ENCODE measurements at places on chromosomes 7 and 10.

- no peak for DNase-seq
Observed at GRCh38 chr10:88994019-88994418, 3.4 kb downstream of the FAS start.

GRCh38 chr7:19869979-19870378 is 96.6 kb upstream of the TMEM196 start:
- DNase-seq: no peak

- no peak for DNase-seq
Observed at GRCh38 chr10:84706431-84706830, 378.0 kb downstream of the CCSER2 start.

GRCh38 chr7:154591544-154591943 is 411.4 kb downstream of the PAXIP1 start:
- DNase-seq: no peak

DNA sequence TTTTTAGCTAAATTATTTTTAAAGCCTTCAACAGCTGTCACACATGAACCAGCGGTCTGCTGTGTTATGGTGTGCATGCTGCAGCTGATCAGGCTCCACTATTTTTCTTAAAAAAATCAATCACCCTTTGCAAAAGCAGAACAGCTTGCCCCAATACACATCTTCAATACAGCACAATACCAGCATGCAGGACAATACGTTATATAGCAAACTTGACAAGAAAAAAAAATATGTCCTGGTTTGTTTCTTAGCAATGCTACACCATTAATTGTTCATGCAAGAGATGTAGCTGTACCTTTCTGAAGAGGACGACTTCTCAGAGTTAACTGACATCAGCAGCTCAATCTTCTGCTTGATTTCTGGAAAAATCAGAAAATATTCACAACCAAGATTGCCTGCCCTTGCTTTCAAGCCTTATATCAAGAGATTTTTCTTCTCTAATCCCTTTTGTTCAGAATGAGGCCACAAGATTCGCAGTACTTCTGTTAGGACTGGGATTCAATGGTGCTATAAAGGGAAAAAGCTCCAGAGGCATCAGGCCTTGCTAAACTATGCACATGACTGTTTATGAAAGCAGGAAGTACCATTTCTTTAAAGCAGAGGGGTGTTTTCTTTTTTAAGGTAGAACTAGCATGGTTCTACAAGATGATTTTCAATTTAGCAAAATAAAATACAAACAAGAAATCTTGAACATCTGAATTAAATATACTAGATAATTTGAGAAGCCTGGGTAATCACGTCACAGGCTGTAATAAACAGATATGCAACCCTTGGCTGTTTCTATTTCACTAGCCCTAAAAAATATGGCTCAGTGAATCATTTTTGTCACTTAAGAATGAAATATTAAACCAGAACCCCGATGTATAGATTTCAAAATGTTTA is 120.0 kb downstream of the SRPK2 start:
- peak; percentile 45 for DNase-seq

GRCh38 chr10:123622381-123622780 is 43.8 kb upstream of the GPR26 start:
- DNase-seq: no peak

DNA sequence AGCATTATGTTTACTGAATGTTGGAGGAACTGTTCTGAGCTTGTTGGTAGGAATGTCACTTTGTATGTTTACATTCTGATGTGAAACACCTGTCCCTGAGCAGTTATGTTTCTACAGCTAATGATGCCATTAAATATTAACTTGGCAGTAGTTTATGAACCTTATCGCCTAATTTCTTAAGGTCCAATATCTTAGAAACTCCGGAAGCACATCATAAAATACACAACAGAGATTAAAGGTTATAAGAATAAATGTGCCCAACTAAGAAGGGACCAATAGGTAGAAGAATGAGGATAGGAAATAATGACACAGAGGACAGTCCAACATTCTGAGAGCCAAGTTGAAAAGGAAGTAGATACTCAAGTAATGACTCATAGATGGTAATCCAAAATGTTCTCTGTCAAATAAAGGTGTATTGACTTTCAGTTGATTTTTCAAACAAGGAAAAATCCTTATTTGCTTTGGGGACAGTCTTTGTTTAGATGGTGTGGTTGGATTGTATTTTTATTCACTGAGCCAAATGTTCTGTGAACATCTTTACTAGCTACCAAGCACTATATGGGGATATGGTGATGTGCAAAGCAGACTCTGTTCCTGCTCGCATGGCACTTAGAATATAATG is 31.9 kb downstream of the LCOR start:
- DNase-seq: no peak

DNA sequence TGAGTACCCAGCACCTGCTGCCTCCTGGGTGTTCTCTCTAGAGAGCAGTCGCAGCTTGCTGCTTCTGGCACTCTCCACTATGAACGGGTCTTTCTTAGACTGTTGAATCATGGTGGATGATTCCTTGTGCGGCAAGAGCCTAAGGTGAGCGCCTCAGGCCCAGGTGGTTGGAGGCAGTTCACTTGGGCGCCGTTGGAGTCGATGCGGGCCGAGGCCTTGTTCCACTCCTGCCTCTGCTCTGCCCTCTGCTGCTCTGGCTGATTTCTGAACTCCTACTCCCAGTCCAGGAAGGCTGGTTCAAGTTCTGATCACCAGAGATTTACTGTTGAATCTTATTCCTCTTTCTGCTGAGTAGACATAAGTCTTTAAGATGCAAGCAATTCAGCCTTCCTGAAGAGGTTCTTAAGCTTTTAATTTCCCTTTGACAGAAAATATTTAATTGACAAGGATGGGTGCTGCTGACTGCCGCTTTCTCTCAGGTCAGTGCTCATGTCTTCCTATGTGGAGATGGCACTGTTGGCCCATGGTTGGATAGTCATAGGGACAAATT is 10.4 kb downstream of the YKT6 start:
- DNase-seq: no peak

DNA sequence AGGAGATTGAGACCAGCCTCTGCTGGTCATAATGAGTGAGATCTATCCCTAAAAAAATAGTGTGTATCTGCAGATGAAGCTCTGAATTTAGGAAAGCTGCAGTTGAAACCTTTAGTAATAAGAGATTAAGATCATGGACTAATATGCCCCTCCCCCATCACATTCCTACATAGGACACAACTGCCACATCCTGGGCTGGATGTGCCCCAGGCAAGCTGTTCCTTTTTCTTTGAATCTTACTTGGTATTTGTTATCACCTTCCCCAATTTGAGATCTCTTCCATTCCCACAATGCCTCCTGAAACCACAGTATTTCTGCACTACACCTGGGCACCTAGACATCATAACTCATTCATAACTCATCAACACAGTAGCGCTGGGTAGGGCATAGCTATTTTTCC is 74.1 kb downstream of the DOCK1 start:
- no peak for DNase-seq

GRCh38 chr7:97873606-97874005 is 1.4 kb upstream of the ASNS start:
- no peak for DNase-seq

DNA sequence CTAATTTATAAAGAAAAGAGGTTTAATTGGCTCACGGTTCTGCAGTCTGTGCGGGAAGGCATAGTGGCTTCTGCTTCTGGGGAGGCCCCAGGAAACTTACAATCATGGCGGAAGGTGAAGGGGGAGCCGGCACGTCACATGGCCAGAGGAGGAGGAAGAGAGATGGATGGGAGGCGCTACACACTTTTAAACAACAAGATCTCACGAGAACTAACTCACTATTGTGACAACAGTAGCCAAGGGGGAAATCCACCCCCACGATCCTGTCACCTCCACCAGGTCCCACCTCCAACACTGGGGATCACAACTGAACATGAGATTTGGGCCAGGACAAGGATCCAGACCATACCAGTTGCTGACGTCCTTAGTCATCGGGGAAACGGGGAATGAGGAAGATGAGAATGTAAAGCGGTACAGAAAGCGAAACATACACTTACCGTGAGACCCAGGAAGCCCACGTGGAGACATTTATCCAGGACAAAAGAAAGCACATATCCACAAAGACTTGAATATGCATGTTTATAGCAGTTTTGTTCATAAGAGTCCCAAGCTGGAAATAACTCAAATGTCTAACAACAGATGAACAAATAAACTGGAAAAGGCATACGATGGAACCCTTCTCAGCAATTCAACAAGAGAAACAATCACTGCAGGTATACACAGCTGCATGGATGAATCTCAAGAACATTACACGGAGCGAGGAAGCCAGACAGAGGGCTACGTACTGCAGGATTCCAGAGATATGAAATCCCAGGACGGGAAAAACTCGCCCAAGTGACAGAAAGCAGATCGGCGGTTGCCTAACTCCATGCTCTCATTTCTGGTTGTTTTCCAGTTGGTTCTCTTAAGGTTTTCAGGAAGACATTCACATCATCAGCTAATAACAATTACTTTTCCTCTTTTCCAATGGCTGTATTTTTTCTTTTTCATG is 26.2 kb upstream of the INPP5A start:
- no peak for DNase-seq

GRCh38 chr10:79446758-79447084 is 1.3 kb upstream of the ZCCHC24 start:
- no peak for DNase-seq

DNA sequence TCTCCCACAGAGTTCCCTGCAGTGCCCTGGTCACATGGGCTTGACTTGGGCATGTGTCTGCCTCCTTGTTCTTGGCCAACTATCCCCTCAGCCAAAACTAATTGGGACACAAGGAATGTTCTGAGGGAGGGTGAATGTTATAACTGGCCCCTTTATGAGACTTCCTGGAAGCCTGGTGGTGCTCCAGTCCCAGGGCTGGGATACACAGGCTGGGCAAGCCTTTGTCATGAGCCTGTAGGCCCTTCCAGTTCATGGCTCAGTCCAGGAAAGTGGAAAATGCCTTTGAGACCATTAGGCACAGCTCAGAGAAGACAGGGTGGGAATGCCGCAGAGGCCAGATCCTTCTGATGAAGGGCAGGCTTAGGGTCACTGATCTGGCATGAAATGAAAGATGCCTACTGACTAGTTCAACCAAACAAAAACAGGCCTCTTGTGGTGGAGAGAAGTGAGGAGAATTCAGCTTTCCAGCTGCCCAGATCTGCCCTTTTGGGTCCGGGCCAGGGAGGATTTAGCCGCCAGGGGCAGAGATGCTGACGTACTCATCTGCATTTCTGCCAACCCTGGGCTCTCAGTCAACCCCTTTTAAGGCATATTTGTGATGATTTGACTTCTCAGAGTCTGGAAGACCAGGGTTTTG is 961.5 kb downstream of the KCNMA1 start:
- DNase-seq: no peak

- no peak for DNase-seq
Observed at GRCh38 chr10:92181575-92181974, 109.3 kb downstream of the CPEB3 start.

- no peak for DNase-seq
Observed at GRCh38 chr10:78382772-78383171, 349.1 kb downstream of the RPS24 start.

DNA sequence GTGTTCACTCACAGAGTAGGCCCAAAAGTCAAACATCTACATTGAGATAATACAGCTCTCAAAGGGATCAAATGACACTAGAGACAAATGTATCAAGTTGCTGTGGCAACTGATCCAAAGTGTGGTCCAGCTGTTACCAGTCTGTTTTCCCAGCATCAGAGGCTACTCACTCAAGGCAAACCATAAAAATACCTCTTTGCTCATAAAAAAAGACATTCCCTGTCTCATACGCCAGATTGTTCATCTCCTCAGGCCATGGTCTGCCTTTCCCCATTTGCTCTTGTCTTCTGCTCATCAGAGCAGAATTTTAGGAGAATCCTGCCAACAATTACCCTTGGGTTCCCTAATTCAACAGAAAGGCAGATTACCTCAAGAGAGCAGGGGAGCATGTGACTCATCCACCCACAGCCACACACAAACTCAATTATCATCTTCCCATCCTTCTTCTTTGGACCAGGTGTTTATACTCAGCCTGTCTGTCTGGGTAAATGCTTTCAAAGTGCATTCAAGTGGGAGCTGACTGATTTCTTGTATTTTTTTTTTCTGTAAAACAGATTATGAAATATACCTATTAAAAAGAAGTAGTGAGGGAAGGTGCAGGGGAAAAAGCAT is 226.5 kb upstream of the HPS1 start:
- peak; percentile 18 for DNase-seq

- DNase-seq: no peak
Observed at GRCh38 chr10:88428442-88428841, 154.7 kb downstream of the RNLS start.

DNA sequence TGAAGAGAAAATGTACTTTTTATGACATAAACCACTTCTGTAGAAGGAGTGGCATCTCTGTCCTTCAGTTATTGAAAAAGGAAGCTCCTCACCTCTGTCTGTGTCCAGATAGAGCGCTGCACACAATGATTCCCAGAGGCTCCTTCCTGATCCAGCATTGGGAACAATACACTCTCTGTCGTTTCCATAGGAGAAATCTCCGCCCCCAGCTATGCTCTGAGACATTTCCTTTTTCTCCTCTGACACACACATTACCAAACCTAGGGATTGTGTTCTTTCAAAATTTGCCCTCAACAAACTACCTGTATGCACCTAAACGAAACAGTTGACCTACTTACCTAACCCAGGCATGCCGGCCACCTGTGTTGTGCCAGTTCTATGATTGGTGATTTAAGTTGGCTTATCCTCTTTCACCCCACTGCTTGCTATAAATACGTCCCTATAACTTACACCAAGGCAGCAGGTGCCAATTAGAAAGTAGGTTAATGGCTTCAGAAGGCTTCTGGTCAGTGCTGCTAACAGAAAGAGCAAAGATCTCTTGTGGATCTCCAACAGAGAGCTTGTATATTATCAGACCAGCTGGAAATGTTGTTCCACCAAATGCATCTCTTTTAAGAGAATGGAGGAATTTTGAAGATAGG is 140.1 kb upstream of the JCAD start:
- DNase-seq: no peak

DNA sequence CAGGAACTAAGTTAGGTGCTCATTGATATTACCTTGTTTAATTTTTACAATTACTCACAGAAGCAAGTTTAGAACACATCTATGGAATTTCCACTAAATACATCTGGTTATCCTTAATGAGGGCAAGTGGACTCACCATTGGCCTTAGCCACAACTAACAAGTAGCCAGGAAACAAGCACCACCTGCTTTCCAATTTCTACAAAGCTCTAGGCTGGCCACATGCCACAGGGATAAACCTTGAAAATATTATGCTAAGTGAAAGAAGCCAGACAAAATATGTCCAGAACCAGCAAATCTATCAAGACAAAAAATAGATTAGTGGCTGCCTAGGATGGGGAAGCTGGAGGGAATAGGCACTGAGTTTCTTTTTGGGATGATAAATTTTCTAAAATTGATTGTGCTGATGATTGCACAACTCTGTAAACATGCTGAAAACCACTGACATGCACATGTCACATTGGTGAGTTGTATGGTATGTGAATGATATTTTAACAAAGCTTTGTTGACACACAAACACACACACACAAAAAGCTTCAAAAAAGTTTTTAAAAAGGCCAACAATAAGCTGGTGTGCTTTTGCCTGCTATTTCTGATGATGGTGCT is 179.4 kb downstream of the CPEB3 start:
- DNase-seq: no peak

- no peak for DNase-seq
Observed at GRCh38 chr10:18306031-18306430, 165.8 kb downstream of the CACNB2 start.

- DNase-seq: no peak
Observed at GRCh38 chr7:92875719-92876118, 39.3 kb upstream of the CDK6 start.

- DNase-seq: peak; percentile 27
Observed at GRCh38 chr7:73865738-73866445, 4.9 kb downstream of the TMEM270 start.

- DNase-seq: no peak
Observed at GRCh38 chr7:142557971-142558582, 191.2 kb upstream of the PRSS1 start.

GRCh38 chr7:37037286-37037685 is 313.0 kb upstream of the AOAH start:
- no peak for DNase-seq

Data from NCI-H1092 (cell line).